Transverse colon (tissue), 4 donors: ENCODE measurements at places on chromosomes 4 and X.
A peak's percentile ranks its signal among the peaks of the same experiment; 100 is the strongest.

- no peak overlapping the region for H3K27ac ChIP-seq
- no peak for DNase-seq
- no peaks in the 10 kb centered on the region for H3K36me3 ChIP-seq
- H3K27me3 ChIP-seq: no peaks in the 10 kb centered on the region
- no peak overlapping the region for H3K4me3 ChIP-seq
- no peaks in the 10 kb centered on the region for H3K4me1 ChIP-seq
Measured at GRCh38 chrX:136106920-136107528, 40.3 kb upstream of the FHL1 start.

GRCh38 chrX:119288890-119289393 is 52.9 kb downstream of the PGRMC1 start:
- no peak overlapping the region for H3K27ac ChIP-seq
- H3K4me3 ChIP-seq: no peak overlapping the region
- DNase-seq: no peak
- no peaks in the 10 kb centered on the region for H3K4me1 ChIP-seq
- no peaks in the 10 kb centered on the region for H3K27me3 ChIP-seq

GRCh38 chrX:135931644-135932487 is 38.4 kb downstream of the SAGE1 start:
- H3K27me3 ChIP-seq: no peaks in the 10 kb centered on the region
- H3K36me3 ChIP-seq: no peaks in the 10 kb centered on the region
- H3K27ac ChIP-seq: no peak overlapping the region
- peak; percentile 56 for DNase-seq
- no peak overlapping the region for H3K4me3 ChIP-seq

- no peak for DNase-seq
- H3K36me3 ChIP-seq: no peaks in the 10 kb centered on the region
- H3K4me3 ChIP-seq: no peak overlapping the region
- H3K27me3 ChIP-seq: no peaks in the 10 kb centered on the region
- no peak overlapping the region for H3K27ac ChIP-seq
Measured at GRCh38 chr4:153585026-153585425, 99.1 kb upstream of the TLR2 start.

DNA sequence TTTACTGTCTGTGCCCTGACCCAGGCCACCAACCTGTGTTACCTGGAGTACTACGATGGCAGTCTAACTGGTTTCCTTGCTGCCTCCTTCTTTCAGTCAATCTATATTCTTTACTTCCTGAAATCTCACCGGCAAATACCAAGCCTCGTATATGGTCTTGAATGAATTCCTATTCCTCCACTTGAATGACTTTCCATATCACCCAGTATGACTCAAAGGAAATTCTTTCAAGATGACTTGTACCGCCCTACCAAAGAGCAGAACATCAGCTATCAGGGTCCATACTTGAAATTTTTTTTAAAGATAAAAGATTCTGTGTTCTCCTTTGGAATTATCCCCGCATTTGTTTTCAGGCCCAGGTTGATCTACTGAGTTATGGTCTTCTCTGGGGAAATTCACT is 378.0 kb downstream of the AFF2 start:
- no peak overlapping the region for H3K27ac ChIP-seq
- DNase-seq: no peak
- H3K4me3 ChIP-seq: no peak overlapping the region
- no peaks in the 10 kb centered on the region for H3K4me1 ChIP-seq
- H3K36me3 ChIP-seq: no peaks in the 10 kb centered on the region

GRCh38 chr4:109303140-109303496 is 660 bp upstream of the COL25A1 start:
- H3K4me1 ChIP-seq: peaks cover 13% of the 10 kb centered on the region
- H3K27me3 ChIP-seq: peaks cover 64% of the 10 kb centered on the region
- no peak overlapping the region for H3K27ac ChIP-seq

DNA sequence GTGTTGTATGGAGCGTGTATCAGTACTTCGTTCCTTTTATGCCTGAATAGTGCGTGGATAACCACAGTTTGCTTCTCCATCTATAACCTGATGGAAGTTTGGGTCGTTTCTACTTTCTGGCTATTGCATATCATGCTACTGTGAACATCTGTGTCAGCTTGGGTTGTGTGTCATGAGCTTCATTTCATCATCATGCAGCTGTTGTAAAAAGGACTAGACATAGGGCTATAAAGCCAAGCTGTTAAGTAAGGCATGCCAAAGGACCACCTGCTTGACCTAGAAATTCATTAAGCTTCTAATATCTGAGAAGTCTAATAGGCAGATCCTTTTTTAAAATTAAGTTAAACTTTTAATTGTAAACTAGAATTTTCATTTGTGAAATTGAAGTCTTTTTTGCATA is 18.4 kb downstream of the SMS start:
- H3K4me3 ChIP-seq: no peak overlapping the region
- no peaks in the 10 kb centered on the region for H3K27me3 ChIP-seq
- H3K27ac ChIP-seq: no peak overlapping the region
- peaks cover 5% of the 10 kb centered on the region for H3K4me1 ChIP-seq

- no peaks in the 10 kb centered on the region for H3K4me1 ChIP-seq
- H3K4me3 ChIP-seq: no peak overlapping the region
- H3K27me3 ChIP-seq: no peaks in the 10 kb centered on the region
- H3K36me3 ChIP-seq: no peaks in the 10 kb centered on the region
- no peak for DNase-seq
- no peak overlapping the region for H3K27ac ChIP-seq
Measured at GRCh38 chr4:179415037-179415846, 1973.0 kb upstream of the AGA start.

DNA sequence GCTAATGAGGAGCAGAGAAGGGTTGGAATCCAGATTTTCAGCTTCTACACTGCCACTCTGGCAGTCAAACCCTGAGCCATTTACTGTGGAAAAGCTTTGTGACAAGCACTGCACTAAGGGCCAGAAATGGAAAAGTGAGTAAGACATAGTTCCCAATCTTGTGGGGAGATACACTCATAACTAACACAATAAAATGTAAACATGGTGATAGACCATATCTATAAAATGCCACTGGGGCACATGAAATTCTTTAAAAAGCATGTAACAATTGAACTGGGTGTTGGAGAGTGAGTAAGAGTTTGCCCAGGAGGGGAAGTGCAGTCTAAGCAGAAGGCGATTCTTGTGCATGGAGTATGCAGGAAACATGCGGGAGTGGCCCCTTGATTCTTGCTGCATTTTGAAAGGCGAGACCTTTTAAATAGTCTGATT is 32.0 kb upstream of the ANXA5 start:
- no peak for DNase-seq
- H3K4me3 ChIP-seq: no peak overlapping the region
- H3K36me3 ChIP-seq: no peaks in the 10 kb centered on the region
- H3K4me1 ChIP-seq: no peaks in the 10 kb centered on the region
- no peak overlapping the region for H3K27ac ChIP-seq

DNA sequence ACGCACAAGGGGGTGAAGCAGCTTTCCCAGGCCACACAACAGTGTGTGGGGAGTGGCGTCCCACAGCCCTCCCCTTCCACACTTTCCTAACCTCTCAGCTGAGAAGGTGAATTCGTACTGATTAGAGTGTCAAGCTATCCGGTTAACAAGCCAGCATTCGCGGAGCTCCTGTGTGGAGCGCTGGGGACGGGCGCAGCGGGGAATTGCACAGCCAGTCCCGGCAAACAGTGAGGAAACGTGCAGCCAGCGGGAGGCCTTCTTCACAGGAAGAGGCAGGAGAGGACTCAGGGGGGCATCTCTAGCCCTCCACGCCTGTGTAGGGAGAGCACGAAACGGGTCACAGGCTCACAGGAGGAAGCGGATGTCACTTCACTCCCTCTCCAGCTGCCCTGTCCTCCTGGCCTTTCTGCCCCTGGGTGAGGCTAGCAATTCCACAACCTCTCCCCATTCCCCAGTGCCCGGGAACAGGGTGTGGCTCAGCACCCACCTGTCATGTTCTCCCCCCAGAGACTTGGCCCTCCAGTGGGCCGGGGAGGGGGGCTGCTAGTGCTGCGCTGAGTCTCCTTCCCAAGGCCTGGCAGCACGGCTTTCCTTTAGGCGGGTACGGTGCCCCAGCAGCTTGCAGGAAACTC is 117.3 kb downstream of the CPZ start:
- no peaks in the 10 kb centered on the region for H3K27me3 ChIP-seq
- peak; percentile 2 for DNase-seq
- no peaks in the 10 kb centered on the region for H3K36me3 ChIP-seq
- H3K4me1 ChIP-seq: no peaks in the 10 kb centered on the region
- no peak overlapping the region for H3K4me3 ChIP-seq
- H3K27ac ChIP-seq: no peak overlapping the region

GRCh38 chr4:53461244-53461643 is 83.8 kb downstream of the FIP1L1 start:
- no peak for DNase-seq
- no peak overlapping the region for H3K4me3 ChIP-seq
- no peaks in the 10 kb centered on the region for H3K4me1 ChIP-seq
- no peak overlapping the region for H3K27ac ChIP-seq
- no peaks in the 10 kb centered on the region for H3K36me3 ChIP-seq

DNA sequence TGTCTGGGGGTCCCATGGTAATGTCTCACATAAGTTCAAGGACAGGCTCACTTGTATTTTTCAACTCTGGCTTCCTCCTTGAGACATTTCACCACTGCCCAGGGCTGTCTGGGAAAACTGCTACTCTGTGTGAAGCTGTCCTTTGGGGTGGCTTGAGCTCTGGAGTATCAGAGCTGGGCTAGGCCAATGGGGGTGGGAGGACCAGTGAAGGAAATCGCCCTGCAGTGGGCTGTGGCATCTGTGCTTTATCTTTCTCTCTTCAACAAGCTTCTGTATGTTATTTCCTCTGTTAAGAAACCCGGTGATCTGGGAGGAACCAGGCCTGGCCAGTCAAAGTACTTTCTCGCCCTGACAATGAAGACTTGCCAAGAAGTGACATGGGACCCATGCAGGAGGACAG is 87.4 kb downstream of the SMIM20 start:
- H3K27me3 ChIP-seq: no peaks in the 10 kb centered on the region
- H3K4me3 ChIP-seq: no peak overlapping the region
- DNase-seq: no peak
- no peaks in the 10 kb centered on the region for H3K36me3 ChIP-seq

GRCh38 chr4:184553891-184554290 is 79.5 kb upstream of the IRF2 start:
- no peak for DNase-seq
- H3K36me3 ChIP-seq: no peaks in the 10 kb centered on the region
- H3K4me3 ChIP-seq: no peak overlapping the region
- H3K27ac ChIP-seq: no peak overlapping the region

GRCh38 chr4:180665994-180666824 is 1577.0 kb upstream of the TENM3 start:
- H3K36me3 ChIP-seq: no peaks in the 10 kb centered on the region
- H3K27ac ChIP-seq: no peak overlapping the region
- DNase-seq: no peak
- no peaks in the 10 kb centered on the region for H3K4me1 ChIP-seq

GRCh38 chr4:5037553-5038551 is 13.4 kb upstream of the STK32B start:
- H3K4me1 ChIP-seq: peaks cover 6% of the 10 kb centered on the region
- H3K27me3 ChIP-seq: no peaks in the 10 kb centered on the region
- H3K27ac ChIP-seq: peak overlapping the region; percentile 8
- no peaks in the 10 kb centered on the region for H3K36me3 ChIP-seq
- DNase-seq: peak; percentile 24

GRCh38 chr4:71009890-71010588 is 16.6 kb downstream of the DCK start:
- H3K27me3 ChIP-seq: no peaks in the 10 kb centered on the region
- H3K27ac ChIP-seq: no peak overlapping the region
- no peak for DNase-seq
- H3K36me3 ChIP-seq: no peaks in the 10 kb centered on the region
- peaks cover 4% of the 10 kb centered on the region for H3K4me1 ChIP-seq

DNA sequence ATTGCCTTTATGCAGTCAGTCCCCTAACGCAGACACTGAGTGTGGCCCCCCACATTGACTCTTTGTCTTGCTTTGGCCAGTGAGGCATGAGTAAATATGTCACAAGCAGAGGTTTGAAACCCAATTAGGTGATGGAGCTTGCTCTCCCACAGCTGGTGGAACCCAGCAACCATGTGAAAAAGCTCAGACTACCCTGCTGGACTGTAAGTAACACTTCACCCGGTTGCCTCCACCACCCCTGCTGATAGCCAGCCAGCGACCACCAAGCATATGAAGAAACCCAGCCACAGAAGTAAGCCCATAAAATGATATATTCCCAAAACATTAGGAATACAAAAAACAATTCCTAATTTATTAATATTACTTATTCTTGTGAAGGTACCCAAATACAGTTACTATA is 21.6 kb upstream of the PDCL2 start:
- no peaks in the 10 kb centered on the region for H3K36me3 ChIP-seq
- H3K4me3 ChIP-seq: no peak overlapping the region
- DNase-seq: no peak
- H3K4me1 ChIP-seq: no peaks in the 10 kb centered on the region
- no peaks in the 10 kb centered on the region for H3K27me3 ChIP-seq

DNA sequence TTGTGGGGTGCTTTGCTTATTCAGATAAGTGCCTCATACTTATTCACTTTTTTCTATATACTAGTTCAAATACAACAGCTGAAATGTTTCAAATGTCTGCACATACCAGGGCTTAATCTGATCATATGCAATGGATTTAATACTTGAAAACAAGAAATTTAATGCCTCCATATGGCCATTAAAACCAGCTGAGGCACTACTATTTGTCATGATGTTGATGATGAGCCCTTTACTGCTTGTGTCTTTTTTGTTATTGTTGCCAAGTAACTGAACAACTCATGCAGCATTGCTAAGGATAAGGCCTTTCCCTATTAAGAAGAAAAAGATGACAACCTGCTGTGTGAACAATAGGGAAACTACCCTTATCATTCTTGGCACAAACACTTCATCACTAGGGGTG is 52.5 kb downstream of the MAGEB10 start:
- no peaks in the 10 kb centered on the region for H3K4me1 ChIP-seq
- H3K4me3 ChIP-seq: no peak overlapping the region
- no peaks in the 10 kb centered on the region for H3K27me3 ChIP-seq
- no peak overlapping the region for H3K27ac ChIP-seq
- no peaks in the 10 kb centered on the region for H3K36me3 ChIP-seq
- no peak for DNase-seq

GRCh38 chrX:29241809-29242208 is 654.6 kb downstream of the IL1RAPL1 start:
- no peaks in the 10 kb centered on the region for H3K27me3 ChIP-seq
- H3K4me1 ChIP-seq: no peaks in the 10 kb centered on the region
- no peak overlapping the region for H3K27ac ChIP-seq
- no peaks in the 10 kb centered on the region for H3K36me3 ChIP-seq
- no peak overlapping the region for H3K4me3 ChIP-seq

- no peak overlapping the region for H3K27ac ChIP-seq
- no peaks in the 10 kb centered on the region for H3K4me1 ChIP-seq
- DNase-seq: no peak
- no peak overlapping the region for H3K4me3 ChIP-seq
- no peaks in the 10 kb centered on the region for H3K36me3 ChIP-seq
- H3K27me3 ChIP-seq: no peaks in the 10 kb centered on the region
Measured at GRCh38 chr4:171256223-171256622, 557.0 kb upstream of the GALNTL6 start.

DNA sequence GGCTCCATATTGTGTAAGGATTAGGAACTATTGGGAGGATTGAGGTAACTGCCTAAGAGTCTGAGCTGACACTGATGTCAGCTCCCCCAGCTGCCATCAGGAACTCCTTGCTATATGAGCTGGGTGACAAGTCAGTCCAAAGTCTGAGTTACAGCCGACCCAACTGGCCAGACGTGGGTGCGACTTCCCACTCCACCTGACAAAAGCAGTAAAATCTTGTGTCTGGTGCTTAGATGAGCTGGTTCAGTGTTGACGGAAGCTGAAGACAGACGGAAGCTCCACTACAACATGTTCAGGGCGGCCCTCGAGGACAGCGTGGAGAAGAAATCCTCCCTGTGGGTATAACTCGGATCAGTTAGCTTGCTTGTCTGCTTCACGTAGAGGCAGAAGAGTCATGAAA is 22.8 kb upstream of the NAT8L start:
- peak; percentile 80 for DNase-seq
- H3K27ac ChIP-seq: peak overlapping the region; percentile 82
- H3K36me3 ChIP-seq: no peaks in the 10 kb centered on the region
- no peaks in the 10 kb centered on the region for H3K4me1 ChIP-seq
